ENCODE measurements at places on chromosomes 7 and 10.
A peak's percentile ranks its signal among the peaks of the same experiment; 100 is the strongest.

DNA sequence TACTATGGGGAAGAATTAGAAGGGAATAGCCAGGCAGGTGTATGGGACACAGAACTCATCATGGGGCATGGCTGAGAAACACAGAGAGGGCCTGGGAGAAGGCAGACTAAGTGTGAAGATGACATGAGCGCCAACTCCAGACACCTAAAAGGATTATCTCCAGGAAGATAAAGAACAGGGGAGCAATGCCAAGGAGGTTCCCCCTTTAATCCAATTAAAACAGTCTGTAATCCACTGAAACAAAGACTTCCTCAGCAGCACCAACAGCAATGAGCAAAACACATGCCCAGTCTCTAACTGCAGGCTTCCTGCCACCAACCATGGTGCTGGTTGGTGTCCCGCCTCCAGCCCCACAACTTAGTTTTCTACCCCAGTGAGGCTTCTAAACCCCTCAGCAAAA, 108.9 kb downstream of the GRID1 start:
- DNase-seq, result no peak

DNA sequence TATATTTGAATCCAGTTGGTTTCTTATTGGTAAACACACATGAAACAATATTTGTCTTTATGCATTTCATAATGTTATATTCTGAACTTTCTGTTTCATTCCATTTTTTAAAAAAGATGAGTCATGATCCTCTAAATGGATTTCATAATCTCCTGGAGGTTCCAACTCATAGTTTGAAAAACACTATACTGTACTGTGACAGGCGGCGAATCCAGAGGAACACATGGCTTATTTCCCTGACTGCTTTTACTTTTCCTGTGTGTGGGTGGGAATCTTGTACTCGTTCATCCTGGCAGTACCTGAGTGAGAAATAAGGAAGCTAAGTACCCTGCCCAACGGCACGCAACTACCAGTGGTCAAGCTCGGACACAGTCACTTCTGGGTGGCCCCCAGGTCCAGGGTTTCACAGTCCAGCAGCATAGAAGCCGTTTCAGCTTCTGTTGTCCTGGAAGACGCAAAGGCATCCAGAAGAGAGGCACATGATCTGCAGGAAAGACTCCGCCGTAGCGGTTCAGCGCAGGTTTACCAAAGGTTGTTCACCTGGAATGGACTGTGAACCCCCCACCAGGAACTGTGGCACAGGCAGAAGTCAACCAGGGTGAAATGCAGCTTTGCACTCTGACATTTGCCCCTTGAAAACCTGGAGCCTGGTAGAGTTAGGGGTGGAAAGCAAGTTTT, 117.7 kb downstream of the CCNY start:
- peak; percentile 77 for DNase-seq

GRCh38 chr7:25805027-25805687, 346.8 kb upstream of the NFE2L3 start:
- DNase-seq, result peak; percentile 11

DNA sequence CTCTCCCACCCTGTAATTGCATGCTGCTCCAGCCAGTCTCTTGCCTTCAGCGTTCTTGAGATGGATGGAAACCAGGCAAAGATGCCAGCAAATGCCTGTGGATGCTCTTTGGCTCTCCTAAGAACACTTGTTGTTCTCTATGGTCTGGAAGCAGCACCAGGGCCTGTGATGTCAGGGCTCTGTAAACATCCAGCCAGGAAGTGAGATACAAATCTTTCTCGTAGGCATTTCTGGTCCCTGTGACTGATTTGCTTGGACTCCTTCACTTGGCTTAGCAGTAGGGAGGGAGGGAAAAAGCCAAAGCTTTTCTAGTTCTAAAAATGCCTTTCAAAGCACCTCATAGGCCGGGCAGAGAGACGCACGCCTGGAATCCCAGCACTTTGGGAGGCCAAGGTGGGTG, 201.3 kb downstream of the REEP3 start:
- DNase-seq, result peak; percentile 54

DNA sequence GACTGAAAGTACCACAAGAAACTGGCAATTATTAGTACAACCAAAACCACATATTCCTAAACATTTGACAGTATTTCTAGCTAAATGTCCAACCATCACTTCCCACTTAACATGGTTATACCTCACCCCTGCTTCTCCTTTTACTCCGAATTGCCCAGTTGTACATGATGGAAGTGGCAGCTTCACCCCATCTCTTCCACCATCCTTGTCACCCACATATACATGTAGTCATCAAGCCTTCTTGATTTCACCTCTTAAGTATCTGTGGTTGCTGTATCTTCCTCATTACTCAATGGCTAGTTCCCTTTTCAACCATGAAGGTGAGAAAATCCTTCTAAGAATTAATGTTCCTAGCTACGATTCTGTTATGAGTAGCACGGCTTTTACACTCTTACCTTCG, 388.2 kb downstream of the CALN1 start:
- no peak for DNase-seq

DNA sequence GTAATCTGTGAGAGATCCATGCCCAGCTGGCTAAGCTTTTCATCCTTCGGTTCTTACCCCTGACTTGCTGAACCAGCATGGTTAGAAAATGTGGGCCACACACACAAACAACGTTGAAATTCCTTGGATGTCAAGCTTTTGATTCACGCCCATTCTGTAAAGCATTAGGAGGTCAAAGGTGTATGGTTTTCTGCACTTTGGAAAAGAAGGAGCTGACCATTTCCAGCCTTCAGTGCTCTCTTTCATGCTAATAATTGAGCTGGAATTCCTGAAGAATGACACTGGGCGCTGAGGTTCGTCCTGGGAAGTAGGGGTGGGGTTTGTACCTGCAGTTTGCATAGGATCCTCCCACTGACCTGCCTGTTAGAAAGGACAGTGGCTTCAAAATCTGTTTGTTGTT, 23.1 kb downstream of the KLF6 start:
- DNase-seq, result no peak
